ENCODE measurements at places on chromosomes 1 and 21. TPM values are rescaled to one million over a fixed set of nuclear protein-coding genes. Genes with fewer than 3 reads are reported as not detected.

The RCSD1 gene
- total RNA-seq = 10.9 TPM

The SYCP1 gene
- total RNA-seq = 0.11 TPM

The CRYZL1 gene
- 80.0 TPM for total RNA-seq

The SERPINC1 gene
- not detected for total RNA-seq

The DR1 gene
- total RNA-seq = 57.9 TPM

The ADORA1 gene
- 1.9 TPM for total RNA-seq

The SH2D1B gene
- total RNA-seq = 0.33 TPM

The FMO3 gene
- total RNA-seq = 0.49 TPM

The LAMC2 gene
- total RNA-seq = 3.1 TPM

The ILDR2 gene
- total RNA-seq = 153 TPM

The FAM131C gene
- 4.0 TPM for total RNA-seq

The RGS4 gene
- 24.2 TPM for total RNA-seq
